ENCODE measurements at places on chromosomes 3 and 15.

- DNase-seq = no peak
Observed at GRCh38 chr15:64844576-64845145, 2.9 kb downstream of the PLEKHO2 start.

- no peak for DNase-seq
Observed at GRCh38 chr3:180630371-180630770, 28.4 kb downstream of the TTC14 start.

- no peak for DNase-seq
Observed at GRCh38 chr3:154061001-154061370, 60.2 kb upstream of the ARHGEF26 start.

DNA sequence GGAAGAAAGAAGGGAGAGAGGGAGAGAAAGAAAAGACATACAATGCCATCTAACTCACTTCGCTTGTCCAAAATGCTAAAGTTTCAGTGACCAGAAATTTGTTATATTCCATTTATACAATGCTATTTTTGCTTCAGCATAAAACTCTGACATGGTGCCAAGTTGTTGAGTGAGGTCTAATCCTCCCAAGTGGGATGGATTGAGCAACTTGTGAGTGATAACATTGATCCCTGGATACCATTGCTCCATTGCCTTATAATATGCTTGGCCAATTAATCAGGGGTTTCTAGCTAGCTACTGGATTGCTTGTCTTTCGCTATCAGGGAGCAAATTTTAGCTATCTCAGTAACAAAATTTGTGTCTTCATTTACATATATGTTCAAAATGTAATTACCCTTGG lies 615.6 kb upstream of the DPPA4 start:
- no peak for DNase-seq

- no peak for DNase-seq
Observed at GRCh38 chr15:92020804-92021203, 167.3 kb downstream of the SLCO3A1 start.

- DNase-seq = no peak
Observed at GRCh38 chr3:45275006-45275704, 49.1 kb upstream of the TMEM158 start.

GRCh38 chr15:29403772-29404171 lies 134.2 kb upstream of the NSMCE3 start:
- DNase-seq = no peak

GRCh38 chr15:61171209-61171608 lies 57.9 kb downstream of the RORA start:
- DNase-seq = no peak

DNA sequence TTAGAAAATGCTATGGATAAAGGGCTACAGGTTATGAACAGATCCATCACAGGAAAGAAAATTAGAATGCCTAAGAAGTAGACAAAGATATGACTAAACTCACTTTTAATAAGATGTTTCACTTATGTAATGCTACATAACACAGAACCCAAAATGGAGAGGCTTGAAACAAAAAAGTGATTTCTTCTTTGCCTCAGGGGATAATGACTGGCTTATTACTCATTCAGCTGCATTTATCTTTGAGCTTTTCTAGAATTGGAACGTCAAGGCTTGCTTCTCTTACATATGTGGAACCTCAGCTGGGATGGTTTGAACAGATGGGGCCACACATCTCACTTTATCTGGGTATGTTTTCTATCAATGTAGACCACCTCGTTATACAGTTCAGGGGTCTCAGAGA lies 120.6 kb upstream of the EPHA3 start:
- no peak for DNase-seq

DNA sequence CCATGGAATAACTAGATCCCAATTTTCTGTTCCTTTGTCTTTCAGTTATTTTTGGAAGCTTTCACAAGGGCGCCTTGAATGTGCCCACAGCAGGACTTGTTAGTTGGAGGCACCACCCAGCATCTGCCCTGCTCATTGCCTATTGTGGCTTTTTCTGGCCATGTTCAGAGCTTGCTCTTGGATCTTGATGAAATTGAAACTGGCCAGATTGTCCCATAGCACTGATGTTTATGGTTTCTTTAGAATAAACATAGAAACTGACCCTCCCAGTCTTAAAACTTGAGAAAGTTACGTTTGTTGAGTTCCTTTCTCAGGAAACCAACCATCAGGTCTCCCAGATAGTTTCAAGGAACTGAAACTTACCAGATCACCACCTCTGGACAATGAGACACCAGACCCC lies 474.7 kb downstream of the IL5RA start:
- DNase-seq = no peak

DNA sequence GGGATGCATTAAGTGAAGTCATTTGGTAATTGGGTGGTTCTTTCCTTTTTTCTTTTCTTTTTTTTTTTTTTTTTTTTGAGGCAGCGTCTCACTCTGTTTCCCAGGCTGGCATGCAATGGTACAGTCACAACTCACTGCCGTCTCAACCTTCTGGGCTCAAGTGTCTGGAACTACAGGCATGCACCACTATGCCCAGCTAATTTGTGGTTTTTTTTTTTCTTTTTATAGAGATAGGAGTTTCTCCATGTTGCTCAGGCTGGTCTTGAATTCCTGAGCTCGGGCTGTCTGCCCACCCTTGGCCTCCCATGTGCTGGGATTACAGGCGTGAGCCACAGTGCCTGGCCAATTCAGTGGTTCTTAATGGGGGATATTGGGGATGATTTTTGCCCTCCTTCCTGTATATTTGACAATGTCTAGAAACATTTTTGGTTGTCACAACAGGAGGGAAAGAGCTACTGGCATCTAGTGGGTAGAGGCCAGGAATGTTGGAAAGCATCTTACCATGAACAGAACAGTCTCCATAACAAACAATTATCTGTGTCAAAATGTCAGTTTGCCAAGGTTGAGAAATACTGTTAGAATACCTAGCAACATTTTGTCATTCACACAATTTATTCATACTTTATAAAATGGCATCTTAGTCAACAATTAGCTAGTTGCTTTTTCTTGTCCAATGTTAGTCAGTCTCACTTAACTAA lies 79.4 kb upstream of the CNTN3 start:
- DNase-seq = no peak

- no peak for DNase-seq
Observed at GRCh38 chr3:78742041-78742440, 1025.8 kb downstream of the ROBO1 start.

DNA sequence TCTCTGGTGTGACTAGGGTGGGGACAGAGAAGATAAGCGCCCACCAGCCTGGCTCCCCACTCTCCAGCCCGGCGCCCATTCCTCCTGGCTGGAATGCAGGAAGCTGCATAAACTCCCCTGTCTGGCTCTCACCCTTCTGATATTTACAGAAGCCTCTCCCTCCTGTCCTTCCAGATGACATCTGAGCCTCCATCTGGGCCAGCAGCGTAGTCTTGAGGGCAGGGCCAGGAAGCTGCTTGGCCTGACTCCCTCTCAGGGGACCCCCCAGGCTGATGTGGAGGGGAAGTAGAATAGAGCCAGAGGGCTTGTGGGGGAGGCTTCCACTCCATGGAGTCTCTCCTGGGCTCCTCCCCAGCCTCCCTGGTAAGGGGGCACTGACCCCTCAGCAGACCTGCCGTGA lies 49.9 kb downstream of the LINGO1 start:
- no peak for DNase-seq

DNA sequence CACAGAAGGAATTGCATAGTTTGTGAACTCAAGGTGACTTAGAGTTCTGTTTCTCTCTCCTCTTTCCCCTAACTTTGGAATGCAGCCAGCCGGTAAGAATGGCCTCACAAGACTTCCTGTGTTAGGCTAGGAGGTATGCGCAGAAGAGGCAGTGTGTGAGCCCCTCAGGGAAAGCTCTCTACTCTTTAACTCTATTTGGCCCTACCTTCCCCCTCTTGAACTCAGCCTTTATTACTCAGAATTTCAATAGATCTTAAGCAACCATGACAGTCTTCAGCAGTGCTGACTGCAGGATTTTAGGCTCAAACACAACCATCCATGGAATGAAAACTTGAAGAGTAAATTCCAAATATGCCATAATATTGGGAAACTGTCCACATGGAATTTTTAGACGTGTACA lies 209.5 kb downstream of the DTWD1 start:
- DNase-seq = no peak

DNA sequence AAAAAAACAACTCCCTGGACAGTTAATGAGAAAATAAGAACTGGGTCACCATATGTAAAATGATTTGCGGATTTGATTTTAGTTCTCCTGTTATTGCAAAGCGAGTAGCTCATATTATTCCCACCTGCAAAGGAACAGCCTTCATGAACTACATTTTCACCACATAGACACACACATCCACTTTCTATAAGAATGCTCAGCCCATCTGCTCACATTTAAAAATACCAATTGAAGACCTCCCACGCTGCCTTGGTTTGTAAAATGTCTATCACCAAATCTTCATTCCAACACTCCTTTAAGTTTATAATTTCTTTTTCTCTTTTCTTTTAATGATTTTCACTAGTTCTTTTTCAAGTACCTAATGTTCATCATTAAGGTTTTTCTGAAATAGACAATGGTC lies 148.6 kb downstream of the FGF12 start:
- DNase-seq = no peak

Measured in stimulated activated CD8-positive, alpha-beta memory T cell treated with anti-CD3 and anti-CD28 coated beads, Interleukin-7, amount 100 ng/mL, for 24 hours (primary cell).